HL-60 (cell line): ENCODE measurements at places on chromosomes 16 and 17.

DNA sequence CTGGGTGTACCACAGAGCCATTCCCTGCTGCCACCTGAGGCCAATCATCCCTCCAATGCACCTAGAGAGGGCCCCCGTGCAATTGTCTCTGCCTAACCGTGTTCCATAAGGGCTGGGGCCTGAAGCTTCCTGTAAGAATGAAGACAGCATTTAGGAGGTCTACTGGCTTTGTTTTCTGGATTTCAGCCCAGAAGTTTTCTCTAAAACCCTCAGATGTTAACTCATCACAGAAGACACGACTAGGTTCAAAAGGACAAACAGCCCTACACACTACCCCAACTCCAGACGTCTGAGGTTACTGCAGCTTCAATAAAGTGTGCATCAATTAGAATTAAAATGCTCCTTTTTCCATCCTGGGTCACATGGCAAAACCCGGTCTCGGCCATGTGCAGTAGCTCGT, 10.8 kb upstream of the DRG2 start:
- no peak for DNase-seq

GRCh38 chr16:84847564-84848355, 28.0 kb downstream of the CRISPLD2 start:
- DNase-seq: no peak

- no peak for DNase-seq
These were observed 266.6 kb upstream of the EEF2KMT start for GRCh38 chr16:5364186-5364585.

GRCh38 chr16:56480776-56481467, 29.6 kb downstream of the OGFOD1 start:
- no peak for DNase-seq

DNA sequence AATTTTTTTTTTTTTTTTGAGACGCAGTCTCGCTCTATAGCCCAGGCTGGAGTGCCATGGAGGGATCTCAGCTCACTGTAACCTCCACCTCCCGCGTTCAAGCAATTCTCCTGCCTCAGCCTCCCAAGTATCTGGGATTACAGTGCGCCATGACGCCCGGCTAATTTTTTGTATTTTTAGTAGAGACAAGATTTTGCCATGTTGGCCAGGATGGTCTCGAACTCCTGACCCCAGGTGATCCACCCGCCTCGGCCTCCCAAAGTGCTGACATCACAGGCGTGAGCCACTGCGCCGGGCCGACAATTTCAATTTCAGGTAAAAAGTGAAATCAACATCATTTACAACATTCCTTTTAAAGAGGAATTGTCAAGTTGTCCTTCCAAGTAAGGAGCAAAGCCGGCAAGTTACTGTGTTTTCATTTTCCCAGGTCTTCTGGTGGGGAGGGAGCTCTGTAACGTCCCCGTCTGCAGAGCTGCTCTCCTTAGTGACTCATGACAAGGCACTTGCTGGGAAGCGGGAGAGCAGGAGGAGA, 873 bp downstream of the NPLOC4 start:
- DNase-seq: no peak

GRCh38 chr17:3935140-3935542, 18.9 kb upstream of the P2RX1 start:
- peak; percentile 35 for DNase-seq

- DNase-seq: no peak
These were observed 44.3 kb downstream of the SOCS3 start for GRCh38 chr17:78315355-78316114.

- DNase-seq: no peak
These were observed 199.3 kb downstream of the CCDC182 start for GRCh38 chr17:57545731-57546342.
